ENCODE measurements at places on chromosomes 3 and 15.
A peak's percentile ranks its signal among the peaks of the same experiment; 100 is the strongest.

DNA sequence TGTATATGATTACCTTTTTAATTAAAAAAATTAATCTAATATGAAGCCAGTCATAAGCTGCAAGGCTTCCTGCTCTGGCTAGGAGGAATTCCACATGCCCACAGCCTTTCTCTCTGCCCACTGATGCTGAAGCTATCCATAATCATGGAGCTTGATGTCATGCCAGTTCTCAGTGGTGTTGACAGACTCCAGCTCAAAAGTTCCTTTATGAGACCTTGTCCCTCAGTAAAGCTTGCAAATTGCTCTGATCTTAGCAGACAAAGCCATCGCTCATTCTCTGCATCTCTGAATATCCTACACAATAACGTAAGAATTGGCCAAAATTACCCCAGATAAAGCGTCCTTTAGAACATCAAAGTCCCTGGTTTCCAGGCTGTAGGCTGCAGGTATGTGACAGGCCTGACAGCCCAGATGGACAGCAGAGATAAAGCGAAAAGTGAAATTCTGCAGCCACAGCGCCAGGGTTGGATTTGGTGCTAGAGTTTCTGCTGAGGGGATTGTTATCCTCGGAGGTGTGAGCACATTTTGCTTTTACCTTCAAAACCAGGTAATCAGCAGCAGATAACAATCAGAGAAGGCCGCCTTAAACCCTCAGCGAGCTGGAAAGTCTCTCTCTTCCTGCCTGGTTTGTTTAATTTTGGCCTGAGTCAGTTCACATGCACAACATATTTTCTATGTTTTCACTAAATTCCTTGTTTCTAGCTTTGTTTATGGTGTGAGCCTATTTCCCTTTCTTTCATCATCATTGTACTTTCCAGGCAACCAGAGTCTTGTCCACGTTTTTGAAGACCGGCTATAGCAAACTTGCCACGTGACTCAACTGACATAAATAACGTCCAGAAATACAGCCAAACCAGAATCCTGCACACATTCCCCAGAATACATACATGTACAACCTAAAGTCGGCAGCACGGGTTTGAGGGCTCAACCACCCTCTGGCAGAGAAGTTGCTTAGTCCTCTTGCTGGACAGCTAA is 36.6 kb upstream of the ALDH1A3 start:
- DNase-seq = no peak

DNA sequence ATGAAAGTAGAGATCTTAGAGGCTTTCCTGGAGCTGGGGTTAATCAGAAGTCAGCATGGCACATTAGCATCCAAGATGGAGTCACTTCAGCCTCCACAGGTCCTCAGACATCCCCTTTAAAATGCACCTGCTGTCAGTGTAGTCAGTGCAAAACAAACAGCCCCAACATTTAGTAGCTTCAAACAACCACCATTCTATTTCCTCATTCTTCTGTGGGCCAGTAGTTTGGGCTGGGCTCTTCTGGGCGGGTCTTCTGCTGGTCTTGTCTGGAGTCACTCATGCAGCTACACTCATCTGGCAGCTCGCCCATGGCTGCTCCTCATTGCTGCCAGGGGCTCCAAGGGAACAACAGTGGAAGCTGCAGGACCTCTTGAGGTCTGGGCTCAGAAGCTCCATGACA is 99.9 kb downstream of the TLE3 start:
- no peak for DNase-seq

DNA sequence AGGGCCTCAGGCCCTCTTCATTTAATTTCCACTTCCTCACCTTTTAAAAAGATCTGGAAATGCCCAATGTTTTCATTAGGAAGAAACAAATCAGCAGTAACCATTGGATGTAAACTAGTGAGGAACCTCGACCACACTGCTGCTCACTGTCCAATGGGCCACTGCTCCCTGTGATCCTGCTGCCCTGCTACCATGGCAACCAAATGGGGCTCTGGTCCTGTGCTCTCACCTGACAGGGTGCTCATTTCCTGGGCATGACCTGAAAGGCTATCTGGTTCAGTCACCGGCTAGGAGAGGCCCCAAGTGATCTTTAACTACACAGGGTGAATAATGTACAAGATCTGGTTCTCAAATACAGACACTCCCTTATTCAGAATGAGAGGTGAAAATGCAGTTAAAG is 54.6 kb downstream of the ARHGEF3 start:
- DNase-seq = no peak

DNA sequence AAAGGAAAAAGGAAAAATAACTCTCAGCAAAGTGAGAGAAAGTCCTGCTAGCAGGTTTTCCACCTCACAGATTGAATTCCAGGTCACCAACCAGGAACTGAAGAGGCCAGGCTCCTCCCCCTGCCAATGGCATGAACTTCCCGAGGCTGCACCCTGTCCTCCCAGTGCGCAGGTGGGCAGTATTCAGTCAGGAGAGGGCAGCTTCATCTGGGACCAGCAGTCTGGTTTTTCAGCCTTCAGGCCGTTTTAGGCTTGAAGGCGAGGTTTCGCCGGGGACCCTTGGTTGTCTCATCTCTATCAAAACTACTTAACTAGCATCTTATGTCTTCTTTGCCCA is 41.2 kb downstream of the TRAT1 start:
- DNase-seq = no peak

GRCh38 chr15:63599401-63600000 is 2.3 kb downstream of the FBXL22 start:
- DNase-seq = peak; percentile 11

GRCh38 chr15:39948817-39949216 is 14.9 kb downstream of the EIF2AK4 start:
- no peak for DNase-seq

DNA sequence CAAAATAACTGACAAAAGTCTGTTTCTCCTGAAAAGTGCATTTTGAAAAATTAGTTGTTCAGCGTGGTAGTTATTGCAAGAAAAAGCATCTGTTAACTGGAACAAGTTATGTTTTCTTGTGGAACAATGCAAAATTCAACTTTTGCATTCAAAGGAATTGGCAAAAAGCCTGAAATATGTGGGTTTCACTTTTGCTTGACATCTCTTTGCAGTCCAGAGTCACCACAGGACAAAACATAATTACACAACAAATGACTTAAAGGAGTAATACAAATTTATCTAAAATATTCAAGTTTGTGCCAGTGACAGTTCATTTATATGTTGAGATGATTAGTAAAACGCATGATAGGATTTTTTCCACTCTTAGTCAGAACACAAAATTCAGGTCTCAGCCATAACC is 96.3 kb upstream of the P2RY1 start:
- no peak for DNase-seq

DNA sequence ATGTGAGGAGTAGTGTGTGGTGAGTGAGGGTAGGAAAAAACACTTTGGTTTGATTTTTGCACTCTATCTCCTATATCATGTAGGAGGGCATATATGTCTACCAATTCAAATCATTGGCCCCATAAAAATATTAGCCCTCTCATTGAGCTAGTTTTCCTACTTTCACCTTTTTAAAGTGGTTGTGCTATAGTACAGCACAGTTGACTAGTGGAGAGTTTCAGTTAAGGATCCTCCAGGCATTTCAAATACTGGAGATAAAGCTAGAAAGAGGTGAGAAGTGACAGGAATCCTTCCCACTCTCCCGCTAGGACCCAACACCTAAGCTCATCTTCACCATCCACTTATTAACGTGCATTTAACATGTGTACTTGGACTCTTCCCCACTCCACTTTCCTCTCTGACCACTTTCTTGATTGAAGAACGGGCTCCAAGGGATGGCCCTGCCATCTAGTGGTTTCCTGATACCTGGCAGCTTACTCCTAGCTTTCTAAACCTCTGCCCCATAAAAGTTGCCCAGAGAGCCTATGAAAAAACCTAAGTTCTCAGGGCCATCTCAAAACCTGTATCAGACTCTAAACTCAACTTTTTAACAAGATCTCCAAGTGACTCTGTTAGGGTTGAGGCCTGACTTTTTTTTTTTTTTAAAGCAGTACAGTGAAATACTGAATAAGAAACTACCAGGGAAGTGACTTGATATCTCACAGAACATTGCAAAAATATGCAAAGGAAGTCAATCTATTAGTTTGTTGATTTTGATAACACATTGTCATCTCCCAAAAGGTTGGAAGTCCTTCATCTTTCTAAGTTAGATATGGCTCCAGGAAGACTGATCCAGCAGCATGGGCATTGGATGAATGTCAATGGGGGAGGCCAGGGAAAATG is 17.9 kb downstream of the IL12A start:
- DNase-seq = no peak

Data from activated T-helper 9 cell treated with anti-CD3 and anti-CD28 coated beads, Interleukin-2, amount 50 U/mL, for 16 hours (primary cell).